ENCODE measurements at places on chromosomes 5 and 9. TPM values are rescaled to one million over a fixed set of nuclear protein-coding genes. Genes with fewer than 3 reads are reported as not detected.

Gene SH3GL2
- not detected for total RNA-seq

Gene SLC6A7
- total RNA-seq, result not detected

Gene STK10
- total RNA-seq, result 533 TPM

Gene ANKRD31
- 0.52 TPM for total RNA-seq

Gene LPAR1
- total RNA-seq, result not detected

Gene HAPLN1
- not detected for total RNA-seq

Gene TERT
- 0.22 TPM for total RNA-seq

Gene STING1
- 295 TPM for total RNA-seq

Gene IL7R
- 394 TPM for total RNA-seq

Gene TAF11L9
- total RNA-seq, result not detected

Gene ZNF454
- 0.17 TPM for total RNA-seq

Gene TEK
- not detected for total RNA-seq

Gene THBS4
- not detected for total RNA-seq

Gene KIAA1958
- 3.1 TPM for total RNA-seq

Gene ZNF782
- total RNA-seq, result 6.8 TPM

Gene RNF208
- 1.2 TPM for total RNA-seq

Gene LHX3
- total RNA-seq, result not detected

Gene SLC28A3
- total RNA-seq, result not detected

Gene GFI1B
- 3.3 TPM for total RNA-seq

Gene ZNF462
- total RNA-seq, result 1.7 TPM

Gene PHF2
- total RNA-seq, result 29.4 TPM

Gene CCDC180
- total RNA-seq, result 9.1 TPM

Gene MED27
- total RNA-seq, result 28.7 TPM

Gene OR2K2
- not detected for total RNA-seq

Gene ACTBL2
- total RNA-seq, result not detected

Gene TXN
- 58.4 TPM for total RNA-seq

All from CD4-positive, CD25-positive, alpha-beta regulatory T cell (primary cell).